ENCODE measurements at places on chromosomes 2 and 18.

- DNase-seq: no peak
- H3K27ac ChIP-seq: no peak overlapping the region
- H3K36me3 ChIP-seq: no peaks in the 10 kb centered on the region
- H3K4me3 ChIP-seq: no peak overlapping the region
Measured at GRCh38 chr2:123715467-123715982, 309.6 kb upstream of the CNTNAP5 start.

- DNase-seq: peak; percentile 84
- H3K4me3 ChIP-seq: no peak overlapping the region
- no peaks in the 10 kb centered on the region for H3K27me3 ChIP-seq
- H3K36me3 ChIP-seq: no peaks in the 10 kb centered on the region
- peaks cover 15% of the 10 kb centered on the region for H3K4me1 ChIP-seq
Measured at GRCh38 chr2:200756618-200757321, 54.9 kb upstream of the BZW1 start.

DNA sequence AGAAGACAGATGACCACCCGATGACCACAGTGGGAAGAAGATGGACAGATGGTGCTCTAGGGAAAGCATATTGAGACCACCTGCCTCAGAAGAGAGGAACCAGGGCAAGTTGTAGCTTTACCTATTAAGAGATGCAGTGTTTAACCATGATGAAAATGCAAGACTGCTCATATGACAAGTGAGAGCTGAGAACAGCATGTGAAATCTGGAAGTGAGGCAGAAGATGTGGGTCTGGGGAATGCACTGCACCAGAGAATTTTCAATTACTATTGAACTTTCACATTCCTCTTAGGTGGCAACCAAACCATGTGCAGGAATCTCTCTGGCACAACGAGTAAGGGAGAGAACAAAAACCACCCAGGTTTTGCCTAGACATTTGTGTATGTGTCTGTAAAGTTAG lies 184.8 kb upstream of the CRIM1 start:
- no peaks in the 10 kb centered on the region for H3K4me1 ChIP-seq
- no peaks in the 10 kb centered on the region for H3K36me3 ChIP-seq
- no peak overlapping the region for H3K4me3 ChIP-seq
- no peak for DNase-seq
- no peak overlapping the region for H3K27ac ChIP-seq

DNA sequence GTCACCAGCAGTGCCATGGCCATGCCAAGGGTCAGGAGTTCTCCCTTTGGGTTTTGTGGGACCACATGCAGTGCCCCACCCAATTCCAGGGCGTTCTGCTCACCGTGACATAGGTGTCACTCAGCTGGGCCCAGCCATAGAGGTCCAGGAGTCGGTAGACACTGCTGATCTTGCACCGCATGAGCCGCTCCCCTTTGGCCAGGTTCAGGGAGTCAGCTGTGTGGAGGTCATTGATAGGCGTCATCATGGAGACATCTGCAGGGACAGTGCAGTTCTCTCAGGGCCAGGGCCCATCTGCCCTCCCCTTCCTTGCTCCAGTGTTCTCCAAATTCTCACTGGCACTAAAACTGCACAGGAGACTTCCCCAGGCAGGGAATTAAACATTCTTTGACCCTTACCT lies 71.9 kb downstream of the ADD2 start:
- peaks cover 16% of the 10 kb centered on the region for H3K27me3 ChIP-seq
- H3K36me3 ChIP-seq: no peaks in the 10 kb centered on the region
- no peak overlapping the region for H3K4me3 ChIP-seq
- no peak overlapping the region for H3K27ac ChIP-seq

GRCh38 chr2:19664646-19665045 lies 237.1 kb downstream of the TTC32 start:
- no peak for DNase-seq
- no peaks in the 10 kb centered on the region for H3K27me3 ChIP-seq
- no peak overlapping the region for H3K4me3 ChIP-seq
- no peaks in the 10 kb centered on the region for H3K36me3 ChIP-seq
- no peak overlapping the region for H3K27ac ChIP-seq

- no peak overlapping the region for H3K4me3 ChIP-seq
- peaks cover 44% of the 10 kb centered on the region for H3K36me3 ChIP-seq
- no peaks in the 10 kb centered on the region for H3K4me1 ChIP-seq
- H3K27me3 ChIP-seq: no peaks in the 10 kb centered on the region
- DNase-seq: no peak
Measured at GRCh38 chr2:233841183-233841582, 13.2 kb downstream of the HJURP start.

DNA sequence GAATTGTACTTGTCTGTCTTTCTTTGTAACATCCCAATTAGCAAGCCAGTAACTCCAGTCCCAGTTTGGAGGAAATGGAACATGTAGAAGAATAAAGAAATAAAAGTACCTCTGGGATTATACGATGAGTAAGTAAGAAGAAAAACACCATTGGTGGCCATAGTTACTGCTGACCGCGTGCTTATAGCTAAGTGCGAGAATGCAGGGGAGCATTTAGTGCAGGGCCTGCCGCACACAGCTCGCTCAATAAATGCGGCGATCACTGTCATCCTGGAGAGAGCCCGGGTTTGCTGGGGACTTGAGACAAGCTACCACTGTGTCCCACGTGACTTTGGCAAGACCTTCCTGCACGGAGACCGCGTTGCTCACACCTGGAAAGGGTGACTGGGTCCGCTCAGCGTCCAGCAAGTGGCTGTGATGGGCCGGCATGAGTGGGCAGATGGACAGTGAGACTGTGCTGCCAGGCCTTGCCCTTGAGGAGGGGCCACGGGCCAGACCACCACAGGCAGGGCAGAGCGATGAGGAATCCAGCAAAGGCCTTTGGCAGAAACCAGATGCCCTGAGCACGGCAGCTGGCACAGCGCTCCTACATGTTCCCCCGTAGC lies 54.8 kb downstream of the ADI1 start:
- H3K36me3 ChIP-seq: peaks cover 68% of the 10 kb centered on the region
- no peak for DNase-seq
- no peaks in the 10 kb centered on the region for H3K27me3 ChIP-seq
- H3K4me1 ChIP-seq: no peaks in the 10 kb centered on the region
- no peak overlapping the region for H3K27ac ChIP-seq

DNA sequence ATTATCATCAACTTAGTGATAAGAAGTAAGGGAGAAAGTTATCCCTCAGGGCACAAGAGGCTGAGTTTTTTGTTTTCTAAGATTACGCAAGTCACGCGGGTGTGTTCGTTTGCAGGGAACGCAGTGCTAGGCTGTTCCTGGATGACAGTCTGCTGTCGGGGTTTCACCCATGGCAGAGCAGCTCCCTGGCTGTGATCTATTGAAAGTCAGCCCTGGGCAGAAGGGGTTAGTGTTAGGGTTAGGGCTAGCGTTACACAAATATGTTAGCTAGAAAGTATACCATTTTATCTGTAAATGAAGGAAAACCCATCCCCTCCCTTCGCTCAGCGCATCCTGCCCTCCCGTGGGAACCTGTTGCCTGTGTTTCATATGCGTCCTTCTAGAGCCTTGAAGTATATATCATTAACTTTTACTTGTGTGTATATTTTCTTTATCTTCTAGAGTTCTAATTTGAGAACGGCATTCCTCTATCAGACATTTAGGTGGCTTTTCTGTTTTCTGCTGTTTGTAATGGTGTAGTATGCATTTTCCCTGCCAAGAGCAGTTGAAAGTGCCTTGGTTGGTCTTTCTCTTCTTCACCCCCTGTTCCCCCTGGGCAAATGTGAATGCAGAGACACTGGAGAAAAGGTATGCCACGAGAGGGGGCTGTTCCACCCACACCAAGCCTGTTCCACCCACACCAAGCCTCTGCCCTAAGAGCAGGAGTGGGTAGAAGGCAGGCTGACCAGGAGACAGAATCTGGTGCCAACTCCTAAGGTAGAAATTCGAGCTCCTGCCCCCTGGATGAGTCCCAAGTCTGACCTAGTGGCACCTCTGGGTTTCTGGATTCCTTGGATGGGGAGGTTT lies 47.0 kb downstream of the ARMC9 start:
- H3K36me3 ChIP-seq: peaks cover 9% of the 10 kb centered on the region

DNA sequence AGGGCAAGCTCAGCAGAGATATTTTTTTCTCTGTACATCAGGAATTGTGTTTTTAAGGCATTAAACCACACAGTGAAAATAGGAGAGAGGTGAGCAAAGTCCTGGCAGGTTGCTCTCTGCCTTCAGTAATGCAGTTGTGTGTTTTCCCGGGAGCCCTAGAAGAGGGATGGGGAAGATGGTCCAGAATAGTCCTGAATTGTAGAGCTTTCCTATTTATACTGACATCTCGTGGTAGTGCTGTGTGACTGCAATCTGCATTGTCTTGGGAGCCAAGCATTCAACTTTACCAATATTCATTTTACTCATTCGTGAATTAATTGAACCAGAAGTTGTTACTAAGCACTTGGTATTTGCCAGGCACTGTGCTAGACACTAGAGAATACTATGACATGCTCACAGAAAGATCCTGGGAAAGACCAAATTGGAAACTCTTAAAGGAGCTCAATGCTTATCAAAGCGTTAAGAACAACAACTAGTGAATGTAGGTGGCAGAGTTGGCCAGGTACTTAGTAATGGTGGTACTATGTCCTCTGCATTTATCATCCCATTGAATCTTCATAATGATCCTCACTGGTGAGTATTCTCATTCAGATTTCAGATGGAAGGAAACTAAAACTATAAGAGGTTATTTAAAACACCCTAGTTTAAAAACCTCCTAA lies 214.6 kb downstream of the TRIB2 start:
- no peak overlapping the region for H3K4me3 ChIP-seq
- no peaks in the 10 kb centered on the region for H3K4me1 ChIP-seq
- DNase-seq: peak; percentile 10
- no peaks in the 10 kb centered on the region for H3K36me3 ChIP-seq
- H3K27ac ChIP-seq: no peak overlapping the region

GRCh38 chr2:71620116-71620515 lies 166.8 kb downstream of the DYSF start:
- H3K4me1 ChIP-seq: peaks cover 6% of the 10 kb centered on the region
- H3K27ac ChIP-seq: no peak overlapping the region
- no peaks in the 10 kb centered on the region for H3K36me3 ChIP-seq
